ENCODE measurements at places on chromosomes 5 and 9. TPM values are rescaled to one million over a fixed set of nuclear protein-coding genes. Genes with fewer than 3 reads are reported as not detected.

- no peak for DNase-seq
Measured at GRCh38 chr5:76408104-76408654, 5.1 kb downstream of the IQGAP2 start.

DNA sequence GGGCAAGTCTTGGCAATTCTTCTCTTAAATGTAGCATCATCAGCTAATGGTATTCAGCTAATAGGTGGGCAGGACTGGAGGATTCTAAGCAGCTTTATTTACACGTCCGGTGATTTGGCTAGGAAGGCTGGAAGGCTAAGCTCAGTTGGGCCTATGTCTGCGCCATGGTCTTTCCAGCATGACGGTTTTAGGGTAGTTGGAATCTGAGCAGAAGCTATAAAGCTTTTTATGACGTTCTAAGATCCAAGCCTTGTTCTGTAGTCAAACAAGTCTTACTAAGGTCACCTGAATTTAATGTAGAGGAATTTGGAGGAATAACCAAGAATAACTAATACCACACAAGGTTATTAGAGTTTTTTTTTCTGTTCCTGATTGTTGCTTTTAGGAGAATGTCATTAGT, 66.2 kb downstream of the CDC42SE2 start:
- no peak for DNase-seq

DNA sequence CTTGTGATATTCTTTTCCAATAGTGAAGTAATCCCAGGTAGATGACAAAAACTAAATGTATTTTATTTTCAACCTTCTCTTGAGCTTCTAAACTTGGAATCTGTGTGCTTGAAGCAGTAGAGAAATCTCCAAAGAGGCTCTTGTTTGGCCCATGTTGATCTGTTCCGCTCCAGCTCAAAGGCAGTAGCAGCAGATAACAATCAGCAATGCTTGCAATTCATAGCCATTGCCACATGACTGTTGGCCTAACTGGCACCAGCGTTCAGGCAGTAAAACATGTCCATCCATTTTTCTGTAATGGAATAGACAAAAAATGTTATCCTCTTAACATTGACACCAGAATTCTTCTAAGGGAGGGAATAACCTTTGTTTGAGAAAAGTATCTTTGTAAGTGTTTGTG, 270.7 kb upstream of the MSX2 start:
- DNase-seq = no peak

GRCh38 chr5:170571875-170572852, 68.3 kb downstream of the KCNIP1 start:
- DNase-seq = no peak

- no peak for DNase-seq
Measured at GRCh38 chr5:102625928-102626327, 127.1 kb upstream of the SLCO6A1 start.

- DNase-seq = no peak
Measured at GRCh38 chr5:119694284-119694683, 64.9 kb downstream of the FAM170A start.

GRCh38 chr9:76399856-76400255, 5.6 kb upstream of the RFK start:
- no peak for DNase-seq

GRCh38 chr5:144328980-144329379, 158.3 kb downstream of the KCTD16 start:
- DNase-seq = no peak

DNA sequence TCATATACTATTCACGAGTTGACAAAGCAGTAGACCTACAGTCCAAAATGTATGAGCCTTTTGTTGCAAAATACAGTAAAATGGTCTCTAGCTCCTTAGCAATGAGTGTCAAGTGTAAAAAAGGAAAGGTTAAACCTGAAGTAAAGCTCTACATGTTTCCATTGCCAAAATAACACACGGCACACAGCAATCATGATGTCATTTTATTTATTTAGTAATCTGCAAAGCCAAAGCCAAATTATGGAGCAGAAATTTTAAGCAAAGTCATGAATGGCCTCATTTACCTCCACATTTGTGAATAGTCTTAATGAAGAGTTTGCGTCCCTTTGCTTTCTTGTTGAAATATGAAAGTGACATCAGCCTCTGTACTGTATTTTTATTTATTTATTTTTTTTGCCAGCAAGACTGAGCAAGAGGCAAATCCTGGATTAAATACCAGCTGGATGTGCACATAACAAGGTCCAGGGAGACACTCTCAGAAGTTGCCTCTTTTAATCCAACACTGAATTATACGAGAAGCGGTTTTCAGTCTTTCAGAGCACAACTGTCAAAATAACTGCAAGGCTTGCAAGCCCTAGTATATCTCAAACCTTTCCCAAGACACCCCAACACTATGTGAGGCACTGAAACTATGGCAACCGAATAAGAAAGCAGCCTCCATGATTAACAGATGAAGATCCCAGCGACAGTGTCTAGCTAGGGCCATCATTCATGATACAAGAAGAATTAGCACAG, 9.7 kb downstream of the SEMA6A start:
- no peak for DNase-seq

DNA sequence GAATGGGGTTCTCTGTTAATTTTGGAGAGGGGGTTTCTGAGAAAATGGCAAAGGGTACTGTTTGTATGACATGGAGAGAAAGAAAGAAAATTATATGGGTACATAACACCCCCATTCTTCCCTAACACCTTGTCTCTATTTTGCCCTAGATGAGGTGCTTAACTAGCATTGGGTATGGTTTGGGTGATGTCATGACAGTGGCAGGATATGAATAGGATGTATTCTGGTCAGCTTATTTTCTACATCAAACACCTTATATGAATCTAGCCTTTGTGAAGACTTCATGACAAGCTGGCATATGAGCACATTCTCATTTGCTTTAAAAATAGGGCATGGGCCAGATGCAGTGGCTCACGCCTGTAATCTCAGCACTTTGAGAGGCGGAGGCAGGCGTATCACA, 58.6 kb downstream of the LNPEP start:
- no peak for DNase-seq

GRCh38 chr5:15864536-15865215, 314.9 kb downstream of the MARCHF11 start:
- no peak for DNase-seq

DNA sequence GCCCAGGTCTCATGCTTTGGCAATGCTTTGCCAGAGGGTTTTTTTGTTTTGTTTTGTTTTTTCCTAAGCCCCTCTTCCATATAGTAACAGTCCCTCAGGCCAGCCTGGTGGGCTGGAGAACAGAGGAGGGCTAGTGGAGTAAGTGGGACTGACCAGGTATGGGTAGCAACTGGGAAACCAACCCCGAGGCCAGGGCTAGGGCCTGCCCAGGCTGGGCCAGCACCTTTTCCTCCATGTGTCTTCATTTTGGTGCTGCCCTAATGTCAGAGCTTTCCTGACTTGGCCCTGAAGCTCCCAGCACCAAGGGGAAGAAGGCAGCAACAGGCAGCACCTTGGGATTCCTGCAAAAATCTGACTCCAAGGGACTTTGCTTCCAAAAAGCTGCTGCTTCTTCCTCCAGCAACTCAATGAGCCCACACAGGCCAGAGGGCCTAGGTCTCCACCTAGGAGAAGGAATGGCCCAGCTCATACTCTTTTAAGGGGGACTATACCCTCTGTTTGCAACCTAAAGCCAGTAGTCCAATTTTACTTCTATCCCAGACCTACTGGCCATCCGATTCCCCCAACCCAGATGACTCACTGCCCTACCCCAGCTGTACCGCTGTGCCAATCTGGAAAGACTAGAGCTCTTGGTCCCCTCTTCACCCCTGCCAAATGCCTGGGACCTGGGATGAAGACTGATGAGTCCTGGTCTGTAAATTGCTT, 105.1 kb downstream of the PSD2 start:
- no peak for DNase-seq

GRCh38 chr5:15009420-15009819, 137.8 kb upstream of the ANKH start:
- DNase-seq = no peak

The PCDHGC4 gene
- 0.31 TPM for total RNA-seq

The SPATA31D4 gene
- not detected for total RNA-seq

The ZNF474 gene
- total RNA-seq = not detected

The FOXD4L5 gene
- not detected for total RNA-seq

The ANKDD1B gene
- total RNA-seq = 0.52 TPM

The QSOX2 gene
- total RNA-seq = 16.6 TPM

The WDR38 gene
- total RNA-seq = not detected

The TAF1L gene
- not detected for total RNA-seq

The TAS2R1 gene
- not detected for total RNA-seq

The HSPB3 gene
- not detected for total RNA-seq

The CTXN3 gene
- total RNA-seq = not detected

The ARHGEF39 gene
- 1.5 TPM for total RNA-seq

The CEL gene
- 0.18 TPM for total RNA-seq

The UNC5A gene
- not detected for total RNA-seq

The N4BP3 gene
- total RNA-seq = 5.6 TPM

The FOXD4L6 gene
- not detected for total RNA-seq

Measured in natural killer cell (primary cell).